ENCODE measurements at places on chromosomes 11 and 22. TPM values are rescaled to one million over a fixed set of nuclear protein-coding genes. Genes with fewer than 3 reads are reported as not detected.

The DMC1 gene
- total RNA-seq = 5.2 TPM

The GLYAT gene
- total RNA-seq = not detected

DNA sequence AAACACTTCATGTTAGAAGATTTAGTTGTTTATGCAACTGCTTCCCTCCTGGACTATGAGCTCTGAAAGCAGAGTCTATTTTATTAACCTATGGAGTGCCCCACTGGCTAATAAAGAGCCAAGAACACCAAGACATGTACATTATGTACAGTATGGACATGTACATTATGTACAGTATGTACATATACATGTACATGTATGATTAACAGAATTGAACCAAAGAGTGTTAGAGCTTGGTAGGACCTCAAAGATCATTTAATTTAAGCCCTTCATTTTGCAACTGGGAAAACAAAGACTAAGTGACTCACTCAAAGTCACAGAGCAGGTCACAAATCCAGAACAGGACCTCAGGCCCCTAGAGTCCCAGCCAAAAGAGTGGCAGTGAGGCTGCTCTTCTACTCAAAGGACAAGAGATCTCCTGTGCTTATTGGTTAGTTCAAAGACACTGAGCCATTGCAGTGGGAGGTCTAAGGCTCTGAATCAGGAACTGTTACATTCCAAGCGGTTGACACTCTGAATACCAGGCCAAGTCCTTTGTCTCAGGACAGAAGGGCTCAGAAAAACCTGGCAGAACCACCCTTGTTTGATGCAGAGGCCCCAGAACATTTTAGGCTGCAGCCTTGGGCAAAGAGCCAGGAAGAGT, 103.8 kb downstream of the FAM168A start:
- no peaks in the 10 kb centered on the region for H3K27me3 ChIP-seq
- DNase-seq = no peak
- H3K36me3 ChIP-seq = no peaks in the 10 kb centered on the region

DNA sequence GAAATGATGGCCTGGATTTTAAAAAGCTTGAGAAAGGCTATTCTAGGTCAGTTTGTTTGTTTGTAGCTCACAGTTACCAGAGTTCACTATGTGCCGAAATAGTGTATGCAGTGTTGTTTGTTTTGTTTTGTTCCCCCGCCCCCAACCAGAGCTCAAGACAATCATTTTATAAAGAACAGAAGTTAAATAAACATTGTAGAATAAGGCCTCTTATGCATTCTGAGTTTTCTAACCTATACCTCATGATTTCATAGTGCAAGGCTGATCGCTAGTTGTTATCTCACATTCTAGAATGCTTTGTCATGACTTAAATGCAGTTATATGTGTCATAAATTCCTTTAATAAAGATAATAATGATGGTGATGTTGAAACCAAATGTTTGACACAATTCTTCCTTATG, 7.8 kb downstream of the KCNA4 start:
- H3K4me1 ChIP-seq = no peaks in the 10 kb centered on the region
- H3K36me3 ChIP-seq = no peaks in the 10 kb centered on the region
- H3K4me3 ChIP-seq = no peak overlapping the region
- H3K27me3 ChIP-seq = no peaks in the 10 kb centered on the region
- DNase-seq = no peak

DNA sequence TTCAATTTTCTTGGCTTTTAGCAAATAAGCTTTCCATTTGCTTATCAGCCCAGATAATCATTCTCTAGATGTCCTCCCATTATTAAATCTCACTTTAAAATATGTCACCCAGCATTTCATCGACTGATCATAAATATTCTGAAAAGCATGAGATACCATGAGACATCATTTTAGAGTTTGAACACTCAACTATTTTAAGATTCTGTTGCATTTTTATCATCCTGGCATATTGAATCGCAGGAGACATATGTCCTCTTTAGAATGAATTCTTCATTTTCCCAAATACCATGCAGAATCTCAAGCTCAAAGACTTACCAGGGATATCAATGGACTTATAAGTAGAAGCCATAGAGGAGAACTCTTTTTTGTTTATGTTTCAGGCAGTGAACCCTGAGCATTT, at the start of gene OR52A5:
OR52A5 (minus strand) TSS at position 361 of the 400 bp plus-strand sequence. CDS start 5,714 bp downstream, outside the sequence.
- no peaks in the 10 kb centered on the region for H3K27me3 ChIP-seq
- no peak within 1 kb of the TSS for H3K4me3 ChIP-seq
- no peaks in the 10 kb centered on the region for H3K36me3 ChIP-seq
- no peak for DNase-seq
- H3K27ac ChIP-seq = no peak within 1 kb of the TSS

The SHISAL1 gene
- total RNA-seq = 4.7 TPM

DNA sequence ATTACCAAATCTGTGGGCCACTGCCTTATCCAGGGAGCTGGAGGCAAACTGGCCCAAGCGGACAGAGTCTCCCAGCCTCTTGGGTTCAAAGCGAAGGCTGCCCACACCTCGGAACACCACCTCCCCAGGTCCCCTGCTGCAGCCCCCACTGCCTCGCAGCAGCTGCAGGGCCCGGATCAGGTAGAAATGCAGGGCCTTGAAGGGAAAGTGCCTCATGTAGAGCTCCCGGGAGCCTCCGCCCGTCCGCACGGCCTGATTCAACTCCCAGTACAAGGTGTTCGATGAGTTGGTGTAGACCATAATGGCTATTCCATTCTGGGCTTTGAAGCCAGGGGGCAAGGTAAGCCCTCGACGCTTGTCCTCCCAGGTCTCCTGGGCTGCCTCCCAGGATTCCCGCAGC, 2.0 kb downstream of the ART5 start:
- H3K4me1 ChIP-seq = no peaks in the 10 kb centered on the region
- no peak overlapping the region for H3K4me3 ChIP-seq
- no peak for DNase-seq
- no peaks in the 10 kb centered on the region for H3K27me3 ChIP-seq

The NXPE4 gene
- not detected for total RNA-seq

- DNase-seq = no peak
- no peaks in the 10 kb centered on the region for H3K27me3 ChIP-seq
- no peaks in the 10 kb centered on the region for H3K36me3 ChIP-seq
These were observed 41.4 kb upstream of the GRAMD1B start for GRCh38 chr11:123388640-123389039.

GRCh38 chr22:44587737-44588310, 89.8 kb upstream of the RTL6 start:
- H3K27ac ChIP-seq = no peak overlapping the region
- H3K4me1 ChIP-seq = no peaks in the 10 kb centered on the region
- no peaks in the 10 kb centered on the region for H3K27me3 ChIP-seq
- DNase-seq = no peak
- no peaks in the 10 kb centered on the region for H3K36me3 ChIP-seq
- no peak overlapping the region for H3K4me3 ChIP-seq

The ABTB2 gene
- 5.6 TPM for total RNA-seq

The MYO18B gene
- 0.43 TPM for total RNA-seq

DNA sequence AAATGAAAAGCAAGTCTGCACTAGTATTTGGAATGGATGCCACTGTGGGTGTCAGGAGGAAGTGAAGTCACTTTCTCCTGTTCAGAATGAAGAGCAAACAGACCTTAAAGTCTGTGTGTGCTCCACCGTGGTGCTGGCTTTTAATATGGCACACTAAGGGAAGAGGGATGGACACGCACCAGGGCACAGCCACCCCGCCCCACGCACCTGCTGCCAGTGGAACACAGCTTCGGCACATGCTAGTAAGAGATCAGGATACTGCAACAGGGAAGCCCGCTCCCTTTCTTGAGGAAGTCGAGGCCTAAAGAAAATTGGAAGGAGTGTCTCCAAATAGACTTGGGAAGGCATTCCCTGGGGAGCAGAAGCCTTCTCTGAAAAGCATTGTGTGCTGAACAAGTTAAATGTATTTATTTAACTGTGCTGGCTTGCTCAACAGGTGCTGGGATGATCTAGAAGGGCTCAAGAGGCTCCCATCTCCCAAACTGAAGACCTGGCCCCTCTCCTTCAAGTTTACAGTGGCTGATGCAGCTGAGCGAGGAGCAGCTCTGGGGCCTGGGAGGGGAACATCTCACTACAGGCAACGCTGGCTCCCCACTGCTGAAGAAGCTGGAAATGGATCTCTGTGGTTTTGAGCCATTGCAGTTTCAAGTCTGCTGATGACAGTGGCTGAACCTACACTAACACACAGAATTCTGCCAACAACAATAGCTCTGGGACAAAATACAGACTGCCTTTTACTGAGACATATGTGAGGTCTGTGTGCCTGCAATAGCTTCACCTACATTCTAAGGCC, 504.6 kb upstream of the B3GAT1 start:
- H3K27me3 ChIP-seq = no peaks in the 10 kb centered on the region
- no peak overlapping the region for H3K4me3 ChIP-seq
- DNase-seq = no peak
- H3K4me1 ChIP-seq = no peaks in the 10 kb centered on the region
- H3K27ac ChIP-seq = no peak overlapping the region

DNA sequence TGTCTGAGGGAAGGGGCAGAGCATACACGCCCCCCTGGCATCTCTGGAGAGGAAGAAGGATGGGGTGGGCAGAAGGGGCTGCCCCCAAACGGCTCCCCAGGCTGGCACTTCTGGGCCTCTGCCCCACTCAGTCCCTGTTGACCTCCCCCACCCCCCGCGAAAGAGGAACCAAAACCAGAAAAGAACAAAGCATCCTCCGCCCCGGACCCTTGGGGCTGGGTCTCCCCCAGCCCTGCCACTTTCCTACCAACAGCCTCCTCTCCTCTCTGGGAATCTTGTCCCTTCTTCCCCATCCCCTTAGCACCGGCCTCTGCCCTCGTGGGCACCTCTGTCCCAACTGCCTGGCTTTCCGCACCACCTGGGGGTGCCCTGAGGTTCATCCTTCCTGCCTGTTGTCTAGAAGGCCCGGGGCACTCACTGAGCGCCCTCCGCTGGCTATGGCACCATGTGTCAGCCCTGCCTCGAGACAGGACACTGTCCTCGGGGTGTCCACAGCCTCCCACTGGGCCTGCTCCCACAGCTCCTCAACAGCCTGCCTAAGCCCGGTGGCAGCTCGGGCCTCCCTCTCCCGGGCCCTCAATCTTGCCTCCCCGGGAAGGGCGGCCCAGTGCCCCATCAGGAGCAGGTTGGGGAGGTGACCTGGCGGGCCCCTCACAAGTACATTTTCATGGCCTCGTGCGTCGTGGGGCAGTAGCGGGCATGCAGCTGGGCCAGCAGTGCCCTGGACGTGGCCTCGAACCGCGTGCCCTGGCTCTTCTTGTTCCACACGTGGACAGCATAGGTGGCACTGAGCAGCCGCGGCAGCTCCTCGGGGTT, 28.2 kb downstream of the A4GALT start:
- no peaks in the 10 kb centered on the region for H3K27me3 ChIP-seq
- H3K4me3 ChIP-seq = no peak overlapping the region
- no peak for DNase-seq
- peak overlapping the region; percentile 51 for H3K27ac ChIP-seq
- peaks cover 15% of the 10 kb centered on the region for H3K4me1 ChIP-seq

DNA sequence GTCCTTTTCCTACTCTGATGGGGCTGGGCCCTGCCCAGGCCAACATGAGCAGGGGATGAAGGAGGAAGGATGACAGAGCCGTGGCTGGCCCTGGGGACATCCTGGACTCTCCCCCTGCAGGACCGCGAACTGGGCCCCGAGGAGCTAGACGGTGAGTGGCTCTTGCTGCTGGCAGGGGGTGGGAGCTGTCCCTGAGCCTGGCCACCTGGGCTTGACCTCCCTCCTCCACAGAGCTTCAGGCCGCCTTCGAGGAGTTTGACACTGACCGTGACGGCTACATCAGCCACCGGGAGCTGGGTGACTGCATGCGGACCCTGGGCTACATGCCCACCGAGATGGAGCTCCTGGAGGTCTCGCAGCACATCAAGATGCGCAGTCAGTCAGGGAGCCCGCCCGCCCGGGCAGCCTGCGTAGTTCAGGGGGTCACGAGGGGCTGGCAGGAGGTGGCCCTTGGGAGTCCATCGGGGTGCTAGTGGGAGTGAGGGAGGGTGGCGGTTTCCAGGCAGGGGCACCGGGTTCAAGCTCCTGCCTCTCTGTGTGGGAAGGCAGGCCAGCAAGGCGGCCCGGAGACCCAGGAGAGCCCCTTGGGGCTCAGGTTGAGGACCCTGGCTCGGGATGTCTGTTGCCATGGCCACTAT, 1.0 kb downstream of the CABP4 start:
- peak; percentile 14 for DNase-seq
- H3K4me1 ChIP-seq = no peaks in the 10 kb centered on the region
- H3K27me3 ChIP-seq = no peaks in the 10 kb centered on the region
- no peaks in the 10 kb centered on the region for H3K36me3 ChIP-seq
- no peak overlapping the region for H3K4me3 ChIP-seq

- no peaks in the 10 kb centered on the region for H3K36me3 ChIP-seq
- H3K27me3 ChIP-seq = no peaks in the 10 kb centered on the region
- no peak for DNase-seq
- no peak overlapping the region for H3K27ac ChIP-seq
- H3K4me3 ChIP-seq = no peak overlapping the region
These were observed 11.5 kb downstream of the PTPRJ start for GRCh38 chr11:47991894-47992293.

- H3K4me1 ChIP-seq = peaks cover 5% of the 10 kb centered on the region
- H3K4me3 ChIP-seq = no peak overlapping the region
- H3K27ac ChIP-seq = no peak overlapping the region
- H3K36me3 ChIP-seq = no peaks in the 10 kb centered on the region
These were observed 12.7 kb downstream of the PIM3 start for GRCh38 chr22:49973018-49973961.

The LRRC32 gene
- total RNA-seq = 19.7 TPM

The CTSF gene
- total RNA-seq = 61.2 TPM

The MRGPRE gene
- not detected for total RNA-seq

DNA sequence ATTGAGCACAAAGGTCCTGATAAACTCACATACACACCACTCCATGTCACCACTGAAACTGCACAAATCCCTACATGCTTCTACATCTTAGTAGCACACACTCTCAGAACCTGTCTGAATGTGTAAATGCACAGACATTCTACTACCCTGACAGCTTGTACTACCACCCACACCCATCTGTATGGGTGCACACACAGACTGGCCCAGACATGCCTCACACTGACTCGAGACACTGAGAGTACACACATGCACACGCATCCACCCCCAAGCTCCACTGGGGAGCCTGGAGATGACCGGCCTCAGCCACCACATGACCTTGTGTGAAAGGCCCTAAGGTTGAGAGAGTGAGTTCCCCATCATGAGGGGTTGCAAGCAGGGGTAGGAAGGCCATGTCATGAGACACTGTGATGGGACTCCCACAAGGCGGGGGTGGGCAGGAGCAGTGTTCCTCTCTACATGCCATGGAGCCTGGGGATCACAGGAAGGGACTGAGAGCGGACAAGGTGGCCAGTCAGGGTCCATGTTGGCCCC, 28.1 kb downstream of the ARAP1 start:
- H3K27me3 ChIP-seq = no peaks in the 10 kb centered on the region
- DNase-seq = no peak
- no peaks in the 10 kb centered on the region for H3K36me3 ChIP-seq

GRCh38 chr11:46075168-46075567, 46.1 kb downstream of the PHF21A start:
- no peaks in the 10 kb centered on the region for H3K36me3 ChIP-seq
- no peak overlapping the region for H3K27ac ChIP-seq
- no peaks in the 10 kb centered on the region for H3K4me1 ChIP-seq
- no peaks in the 10 kb centered on the region for H3K27me3 ChIP-seq
- DNase-seq = no peak
- no peak overlapping the region for H3K4me3 ChIP-seq
